Activated T-cell treated with anti-CD3 and anti-CD28 coated beads, Interleukin-2, amount 50 U/mL, for 72 hours (primary cell): ENCODE measurements at places on chromosomes 11 and 22. TPM values are rescaled to one million over a fixed set of nuclear protein-coding genes. Genes with fewer than 3 reads are reported as not detected.

TMEM86A gene
- total RNA-seq, result 1.0 TPM

FOSL1 gene
- total RNA-seq, result 18.8 TPM

ARHGAP20 gene
- 0.12 TPM for total RNA-seq

MPPED2 gene
- total RNA-seq, result 0.46 TPM

CDHR5 gene
- 0.09 TPM for total RNA-seq

WNT7B gene
- not detected for total RNA-seq

FOLH1 gene
- total RNA-seq, result not detected

TPBGL gene
- 0.14 TPM for total RNA-seq

OR4A16 gene
- not detected for total RNA-seq
